Forelimb muscle (tissue), 1 donor: ENCODE measurements at places on chromosomes 4 and X. TPM values are rescaled to one million over a fixed set of nuclear protein-coding genes. Genes with fewer than 3 reads are reported as not detected.

The QRFPR gene
- 1.7 TPM for polyA plus RNA-seq

The LANCL3 gene
- polyA plus RNA-seq = 0.40 TPM

The NPNT gene
- 151 TPM for polyA plus RNA-seq

GRCh38 chr4:92234393-92235176 is 69.2 kb upstream of the GRID2 start:
- no peak for DNase-seq

- no peak for DNase-seq
Measured at GRCh38 chr4:108080747-108081146, 88.0 kb downstream of the LEF1 start.

GRCh38 chr4:167233685-167234315 is 494 bp downstream of the SPOCK3 start:
- DNase-seq = no peak

- DNase-seq = no peak
Measured at GRCh38 chrX:48487362-48487798, 11.4 kb downstream of the FTSJ1 start.

DNA sequence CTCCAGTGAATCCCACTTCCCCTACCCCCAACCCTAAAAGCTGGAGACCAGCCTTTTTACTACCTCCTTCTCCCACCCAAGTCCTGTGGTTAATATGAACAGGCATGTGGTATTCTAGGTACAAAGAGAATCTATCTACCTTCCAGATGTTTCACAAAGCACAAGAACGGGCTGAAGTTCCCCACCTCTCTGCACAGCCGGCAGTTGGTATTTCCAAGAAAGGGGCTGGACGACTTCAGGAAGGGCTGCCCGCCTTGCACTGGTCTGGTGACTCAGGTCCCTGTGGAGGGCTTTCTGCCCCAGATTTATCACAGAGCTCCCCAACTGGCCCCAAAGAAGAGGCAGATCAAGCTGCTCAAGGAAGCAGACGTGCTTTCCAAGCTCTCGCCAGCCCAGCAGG is 4.5 kb downstream of the FAM47E start:
- DNase-seq = no peak

DNA sequence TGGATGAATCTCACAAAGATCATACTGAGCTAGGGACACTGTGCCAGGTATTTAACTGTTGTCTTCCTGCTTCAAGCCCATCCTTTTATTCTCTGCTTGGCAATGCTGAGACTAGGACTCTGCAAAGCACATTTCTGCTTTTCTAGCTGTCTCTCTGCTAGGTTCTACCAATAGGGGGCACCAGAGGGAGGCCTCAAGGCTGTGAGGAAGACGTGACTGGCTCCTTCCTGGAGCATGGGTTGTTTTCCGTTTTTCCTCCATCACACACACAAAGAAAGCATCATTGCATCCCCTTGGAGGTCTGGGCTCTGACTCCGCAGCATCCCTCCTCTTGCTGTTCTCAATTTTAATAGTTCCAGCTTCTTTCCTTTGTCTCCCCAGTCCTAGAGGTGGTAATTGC is 10.9 kb upstream of the DCTD start:
- DNase-seq = no peak

GRCh38 chr4:4260185-4260751 is 12.2 kb upstream of the TMEM128 start:
- DNase-seq = no peak
